ENCODE measurements at places on chromosomes 5 and 9.

GRCh38 chr9:7172154-7173115, 414.7 kb downstream of the KDM4C start:
- DNase-seq, result no peak

GRCh38 chr5:170491479-170491878, 12.3 kb upstream of the KCNIP1 start:
- DNase-seq, result no peak

- no peak for DNase-seq
Measured at GRCh38 chr5:171395042-171395441, 7.4 kb downstream of the NPM1 start.

- no peak for DNase-seq
Measured at GRCh38 chr9:81665322-81665871, 23.9 kb downstream of the TLE1 start.

DNA sequence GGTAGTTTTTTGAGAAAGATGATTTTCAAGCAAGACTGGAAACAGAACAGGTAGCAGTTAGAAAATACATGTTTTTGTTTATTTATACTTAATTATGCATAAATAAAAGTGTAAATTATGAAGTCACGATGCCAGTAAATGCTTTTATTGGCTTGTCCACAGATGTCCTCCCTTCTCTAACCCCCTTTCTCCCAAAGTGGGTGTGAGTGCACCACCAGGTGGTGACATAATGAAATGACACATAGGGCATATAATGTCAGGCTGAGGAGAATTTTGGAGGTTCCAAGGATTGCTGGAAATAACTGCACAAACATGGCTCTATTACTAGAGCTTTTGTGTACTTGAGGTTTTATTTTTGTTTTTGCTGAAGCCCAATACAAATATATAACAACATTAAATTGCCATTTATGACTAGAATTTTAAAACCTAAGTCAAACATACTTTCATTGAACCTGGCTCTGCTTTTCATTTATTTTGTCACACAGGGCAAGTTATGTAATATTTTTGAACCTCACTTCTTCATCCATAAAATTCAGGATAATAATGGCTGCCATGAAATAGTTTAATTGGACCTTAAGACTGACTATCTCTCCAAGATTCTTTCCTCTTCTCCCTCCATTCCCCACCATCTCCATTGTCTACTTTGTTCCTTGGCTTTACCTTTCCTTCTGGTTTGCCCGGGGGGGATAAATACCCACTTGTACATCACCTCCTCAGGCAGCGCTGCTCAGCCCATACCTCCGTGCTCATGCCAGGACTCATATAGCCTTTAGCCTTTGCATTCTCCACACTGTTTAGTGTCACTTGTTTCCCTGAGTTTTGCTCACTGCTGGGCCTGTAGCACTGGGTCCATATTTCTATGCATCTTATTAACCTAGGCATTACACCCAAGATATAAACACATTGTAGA, 168.8 kb downstream of the PDE4D start:
- no peak for DNase-seq

- no peak for DNase-seq
Measured at GRCh38 chr9:74983709-74984108, 31.0 kb upstream of the C9orf40 start.

- DNase-seq, result no peak
Measured at GRCh38 chr9:136793086-136793946, 2.2 kb downstream of the TMEM141 start.

GRCh38 chr5:157266286-157267007, 524 bp downstream of the CYFIP2 start:
- DNase-seq, result no peak
